ENCODE measurements at places on chromosomes 16 and 17.

DNA sequence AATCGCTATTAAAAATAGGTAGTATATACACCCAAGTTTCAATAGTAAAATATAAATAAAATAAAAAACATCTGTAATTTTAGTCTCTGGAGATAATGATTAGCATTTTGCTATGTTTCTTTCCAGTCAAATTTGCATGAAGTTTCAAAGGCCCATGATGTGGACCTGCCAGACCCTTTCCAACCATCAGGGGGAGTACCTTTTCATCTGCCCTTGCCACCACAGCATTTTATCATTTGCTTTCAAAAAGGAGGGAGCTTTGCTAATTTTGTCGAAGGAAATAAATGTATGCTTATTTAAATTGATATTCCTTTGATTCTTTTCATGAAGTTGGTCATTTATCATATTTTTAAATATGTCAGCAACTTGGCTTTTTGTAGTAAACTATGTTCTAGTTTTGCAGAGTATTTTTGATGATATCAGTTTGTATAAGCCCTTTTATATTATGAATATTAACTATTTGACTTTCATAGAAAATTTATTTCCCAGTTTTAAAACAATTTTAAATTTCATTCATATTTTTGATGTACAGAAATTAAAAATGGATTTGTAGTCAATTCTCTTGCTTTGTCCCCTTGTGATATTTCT lies 115.2 kb upstream of the NETO2 start:
- DNase-seq = no peak

- DNase-seq = no peak
Observed at GRCh38 chr16:83817022-83817421, 9.2 kb downstream of the HSBP1 start.

GRCh38 chr17:48027322-48027981 lies 10.1 kb downstream of the COPZ2 start:
- no peak for DNase-seq

- no peak for DNase-seq
Observed at GRCh38 chr17:62950067-62950466, 16.0 kb upstream of the TANC2 start.

Measured in activated naive CD4-positive, alpha-beta T cell (primary cell).